CD4-positive, alpha-beta T cell treated with Interferon gamma for 1 hour (primary cell): ENCODE measurements at places on chromosomes 2 and 18.

- no peak for DNase-seq
These were observed 28.4 kb upstream of the RHOB start for GRCh38 chr2:20418519-20418918.

GRCh38 chr2:186669146-186669545 lies 24.7 kb upstream of the FAM171B start:
- DNase-seq = no peak

DNA sequence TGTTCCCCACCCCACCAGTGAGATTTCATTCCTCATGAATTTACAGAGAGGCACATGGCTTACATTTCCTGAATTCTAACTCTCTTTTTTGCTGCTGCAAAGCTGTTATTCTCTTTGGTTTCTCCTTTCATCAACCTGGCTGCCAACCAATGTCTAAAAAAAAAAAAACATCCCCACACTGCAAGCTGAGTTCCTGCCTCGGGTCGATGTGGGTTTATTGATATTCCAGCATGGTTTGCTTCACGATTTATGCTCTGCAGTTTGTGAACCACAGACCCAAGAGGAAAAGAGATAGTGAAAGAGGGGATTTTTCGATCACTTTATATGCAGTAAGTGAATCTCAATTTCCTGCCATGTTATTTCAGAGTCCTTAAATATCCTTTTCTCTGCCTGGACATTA lies 363.6 kb downstream of the LPIN1 start:
- DNase-seq = no peak

- DNase-seq = no peak
These were observed 13.7 kb upstream of the PRELID3A start for GRCh38 chr18:12393998-12394397.

- DNase-seq = peak; percentile 15
These were observed at the start of gene LRRFIP1 for GRCh38 chr2:237627441-237628246. TSS of gene LRRFIP1 (plus strand) at chr2:237627587. CDS start at chr2:237627645, 58 bp downstream.

- no peak for DNase-seq
These were observed 325.3 kb upstream of the TFPI start for GRCh38 chr2:187879491-187879890.

DNA sequence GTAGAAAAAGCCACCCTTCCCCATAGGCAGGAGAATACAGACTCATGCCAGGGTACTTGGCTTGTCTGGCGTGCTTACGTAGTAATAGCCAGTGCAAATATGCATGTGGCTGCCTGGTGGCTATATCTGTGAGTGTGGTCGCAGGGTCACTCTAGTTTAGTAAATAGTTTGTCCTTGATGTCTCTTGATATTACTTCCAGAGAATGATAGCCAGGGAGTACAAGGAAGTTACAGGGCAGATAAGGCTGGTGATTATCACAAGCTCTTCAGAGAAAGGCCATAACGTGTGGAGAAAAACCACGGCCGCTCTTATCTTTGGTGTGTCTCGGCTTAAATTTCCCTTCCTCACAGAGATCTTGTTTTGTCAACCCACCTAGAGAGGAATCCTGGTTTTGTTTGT lies 54.3 kb upstream of the SLC39A10 start:
- DNase-seq = no peak

GRCh38 chr18:23387265-23387664 lies 65.8 kb upstream of the RIOK3 start:
- DNase-seq = no peak

- DNase-seq = no peak
These were observed 3.1 kb upstream of the ADGRF3 start for GRCh38 chr2:26349690-26350089.

DNA sequence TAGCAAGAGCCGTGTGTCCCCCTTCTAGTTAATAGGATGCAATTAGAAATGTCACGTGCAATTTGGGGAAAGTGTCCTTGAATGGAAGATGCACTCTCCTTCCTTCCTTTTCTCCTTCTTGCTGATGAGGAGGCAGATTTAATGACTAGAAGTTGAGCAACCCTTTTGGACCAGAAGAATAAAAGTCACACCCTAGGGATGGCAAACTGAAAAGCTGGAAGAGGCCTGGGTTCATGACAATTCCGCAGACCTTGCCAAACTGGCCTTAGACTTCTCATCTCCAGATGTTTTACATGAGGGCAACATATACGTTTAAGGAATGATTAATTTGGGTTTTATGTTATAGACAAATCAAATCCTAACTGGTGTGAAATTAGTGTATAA lies 38.6 kb upstream of the NCOA1 start:
- DNase-seq = no peak
